ENCODE measurements at places on chromosomes 11 and 22.

DNA sequence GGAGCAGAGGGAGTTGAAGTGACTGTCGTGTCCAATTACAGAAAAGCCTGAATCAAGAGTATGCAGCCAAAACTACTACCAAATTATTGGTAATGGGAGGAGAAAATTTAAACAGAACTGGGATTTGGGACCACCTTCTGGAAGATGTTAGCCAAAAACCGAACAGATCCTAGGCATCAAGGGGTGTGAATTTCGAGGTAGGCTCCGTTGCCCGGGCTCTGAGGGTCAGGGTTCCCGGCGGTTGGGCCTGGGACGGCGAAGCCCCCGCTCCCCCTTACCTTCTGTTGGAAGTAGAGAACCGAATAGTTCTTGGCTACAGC lies 313 bp downstream of the PRCP start:
- DNase-seq: no peak

DNA sequence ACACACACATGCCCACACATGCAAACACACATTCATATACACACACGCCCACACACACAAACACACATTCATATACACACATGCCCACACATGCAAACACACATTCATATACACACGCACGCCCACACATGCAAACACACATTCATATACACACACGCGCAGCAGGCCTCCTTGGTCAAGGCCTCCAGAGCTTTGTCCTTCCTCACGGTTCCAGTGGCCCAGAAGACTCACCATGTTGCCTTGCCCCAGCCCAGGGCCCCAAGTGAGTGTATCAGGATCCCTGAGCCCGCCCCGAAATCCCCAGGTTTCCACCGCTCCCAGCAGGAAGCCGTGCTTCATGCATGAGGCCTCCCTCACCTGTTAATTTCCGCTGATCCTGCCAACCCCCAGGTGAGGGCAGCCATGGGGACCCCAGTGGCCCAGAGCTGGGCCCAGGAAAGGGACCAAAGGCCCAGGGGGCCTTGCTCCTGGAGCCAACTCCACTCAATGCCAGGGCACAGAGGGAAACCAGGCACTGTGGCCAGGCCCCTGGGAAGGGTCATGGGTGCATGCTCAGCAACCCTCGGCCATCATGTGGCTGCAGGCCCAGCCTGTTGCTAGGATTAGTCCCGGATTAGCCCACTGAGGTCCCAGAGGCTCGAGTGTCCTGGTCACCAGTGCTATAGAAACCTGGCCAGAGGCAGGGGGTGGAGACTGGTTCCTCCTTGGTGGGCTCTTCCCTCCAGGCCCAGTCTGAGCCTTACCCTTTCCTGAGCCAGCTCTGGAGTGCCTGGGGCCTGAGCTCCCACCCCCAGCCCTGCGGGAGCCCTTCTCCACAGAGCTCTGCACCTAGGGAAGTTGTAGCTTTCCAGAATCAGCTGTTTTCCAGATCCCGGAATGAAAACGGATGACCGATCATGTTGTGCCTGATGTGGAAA lies 34.4 kb downstream of the IGF2 start:
- DNase-seq: no peak

DNA sequence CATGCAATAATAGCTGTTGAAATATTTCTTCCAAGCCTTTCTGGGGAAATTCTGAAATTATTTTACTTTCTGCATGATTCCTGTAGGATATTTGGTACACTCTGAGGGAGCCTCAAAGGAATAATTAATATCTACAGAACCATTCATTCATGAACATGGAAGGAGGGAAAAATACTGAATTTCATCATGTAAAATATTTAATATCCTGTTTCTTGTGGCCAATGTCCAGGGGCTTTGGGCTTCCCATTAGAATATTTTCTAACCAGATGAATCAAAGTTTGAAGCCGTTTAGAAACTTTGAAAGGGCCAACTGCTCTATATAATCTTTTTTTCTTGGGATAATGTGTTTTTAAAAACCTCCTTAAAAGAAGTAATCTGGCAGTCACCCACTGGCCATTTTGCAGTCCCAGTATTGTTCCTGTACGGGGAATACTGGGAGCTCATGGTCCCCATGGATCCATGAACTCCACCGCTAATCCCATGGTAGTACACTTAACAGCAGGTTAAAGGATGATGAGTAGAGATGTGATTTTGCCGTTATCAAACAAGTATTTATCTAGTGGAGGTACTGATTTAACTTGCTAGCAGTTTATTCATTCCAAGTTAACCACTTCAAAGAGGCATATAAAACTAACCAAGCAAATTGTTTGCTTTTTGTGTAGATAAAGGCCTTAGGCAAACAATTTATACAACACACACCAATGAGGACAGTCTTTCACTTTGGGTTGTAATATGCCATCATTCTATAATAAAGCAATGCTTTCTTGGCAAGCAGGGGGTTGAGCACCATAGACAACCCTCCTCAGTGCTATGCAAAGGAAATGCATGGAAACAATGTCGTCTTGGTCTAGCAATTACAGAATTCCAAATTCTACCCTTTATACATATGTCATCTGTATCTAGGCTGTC lies 34.5 kb upstream of the BLID start:
- no peak for DNase-seq

DNA sequence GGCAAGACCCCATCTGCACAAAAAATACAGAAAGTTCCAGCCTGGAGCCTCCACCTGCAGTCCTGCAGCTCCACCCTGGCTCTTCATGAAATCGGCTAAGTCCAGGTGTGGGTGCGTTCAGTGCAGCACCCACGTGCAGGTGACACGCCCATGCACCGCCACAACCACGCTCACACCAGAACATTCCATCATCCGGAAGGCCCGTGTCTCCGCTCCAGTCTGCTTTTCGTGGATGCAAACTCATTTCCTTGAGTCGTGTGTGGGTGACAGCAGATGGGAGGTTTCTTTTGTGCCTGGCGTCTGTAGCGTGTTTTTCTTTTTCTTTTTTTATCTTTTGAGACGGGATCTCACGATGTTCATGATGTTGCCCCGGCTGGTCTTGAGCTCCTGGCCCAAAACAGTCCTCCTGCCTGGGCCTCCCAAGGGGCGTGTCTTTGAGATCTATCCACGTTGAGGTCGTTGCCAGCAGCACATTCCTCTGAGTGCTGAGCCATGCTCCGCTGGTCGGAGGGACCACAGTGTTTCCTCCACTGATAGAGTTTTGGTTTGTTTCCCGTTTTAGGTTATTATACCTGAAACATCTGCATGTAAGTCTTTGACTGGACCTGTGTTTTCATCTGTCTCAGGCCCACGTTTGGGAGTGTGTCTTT lies 7.2 kb downstream of the PTDSS2 start:
- no peak for DNase-seq

- DNase-seq: no peak
These were observed 250.0 kb downstream of the DYNC2H1 start for GRCh38 chr11:103359216-103359615.

- DNase-seq: no peak
These were observed 115.2 kb upstream of the TEAD1 start for GRCh38 chr11:12559011-12559410.

GRCh38 chr22:20549232-20549841 lies 41.9 kb downstream of the MED15 start:
- DNase-seq: peak; percentile 35

- DNase-seq: no peak
These were observed 8.0 kb downstream of the RBM14 start for GRCh38 chr11:66624450-66624849.

GRCh38 chr11:61828629-61829407 lies 718 bp downstream of the FADS2 start:
- DNase-seq: no peak

DNA sequence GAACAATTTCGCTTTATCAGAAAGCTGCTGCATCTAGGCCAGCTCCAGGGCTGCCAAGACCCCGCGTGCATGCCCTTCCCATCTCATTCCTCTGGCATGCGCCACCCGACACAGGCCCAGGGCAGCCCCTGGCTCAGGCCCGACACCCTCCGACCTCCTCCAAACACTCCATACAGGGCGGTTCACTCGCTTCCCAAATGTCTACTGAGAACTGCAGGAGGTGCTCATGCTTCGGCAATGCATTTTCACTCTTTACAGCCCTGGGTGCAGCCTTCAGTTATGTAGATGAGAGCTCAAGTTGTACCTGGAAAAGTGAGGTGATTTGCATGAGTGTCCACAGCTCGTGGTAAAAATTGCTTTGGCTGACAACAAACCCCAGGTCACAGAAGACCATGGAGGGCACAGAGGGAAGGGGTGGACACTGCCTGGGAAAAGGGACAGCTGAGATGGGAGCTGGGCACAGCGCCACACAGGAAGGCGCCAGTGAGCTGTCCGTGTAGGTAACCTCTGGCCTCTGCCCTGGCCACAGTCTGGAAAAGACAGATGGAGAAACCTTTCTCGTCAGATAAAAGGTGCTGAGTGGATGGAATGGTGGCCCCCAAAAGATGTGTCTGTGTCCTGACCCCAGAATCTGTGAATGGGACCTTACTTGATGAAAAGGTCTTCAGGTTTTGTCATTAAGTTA lies 1351.9 kb downstream of the BRD1 start:
- no peak for DNase-seq

DNA sequence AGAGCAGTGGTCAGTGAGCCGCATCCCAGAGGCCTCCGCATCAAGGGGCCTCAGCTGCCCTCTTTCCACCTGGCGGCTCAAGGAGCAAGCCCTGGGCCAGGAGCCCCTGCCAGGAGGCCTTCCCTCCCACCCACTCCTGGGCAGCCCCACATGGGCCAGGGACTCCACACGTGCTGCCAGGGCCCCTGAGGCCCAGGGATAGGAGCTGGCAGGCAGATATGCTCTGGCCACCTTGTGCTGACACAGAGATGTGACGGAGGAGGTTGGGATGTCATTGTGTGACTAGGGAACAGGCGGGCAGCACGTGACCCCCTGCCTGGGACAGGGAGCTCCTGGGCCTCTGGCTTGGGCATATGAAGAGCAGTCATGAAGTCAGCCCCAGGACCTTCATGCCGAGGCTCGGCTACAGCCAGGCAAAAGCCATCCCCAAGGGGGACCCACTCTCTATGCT lies 77.9 kb downstream of the PIWIL3 start:
- DNase-seq: no peak

DNA sequence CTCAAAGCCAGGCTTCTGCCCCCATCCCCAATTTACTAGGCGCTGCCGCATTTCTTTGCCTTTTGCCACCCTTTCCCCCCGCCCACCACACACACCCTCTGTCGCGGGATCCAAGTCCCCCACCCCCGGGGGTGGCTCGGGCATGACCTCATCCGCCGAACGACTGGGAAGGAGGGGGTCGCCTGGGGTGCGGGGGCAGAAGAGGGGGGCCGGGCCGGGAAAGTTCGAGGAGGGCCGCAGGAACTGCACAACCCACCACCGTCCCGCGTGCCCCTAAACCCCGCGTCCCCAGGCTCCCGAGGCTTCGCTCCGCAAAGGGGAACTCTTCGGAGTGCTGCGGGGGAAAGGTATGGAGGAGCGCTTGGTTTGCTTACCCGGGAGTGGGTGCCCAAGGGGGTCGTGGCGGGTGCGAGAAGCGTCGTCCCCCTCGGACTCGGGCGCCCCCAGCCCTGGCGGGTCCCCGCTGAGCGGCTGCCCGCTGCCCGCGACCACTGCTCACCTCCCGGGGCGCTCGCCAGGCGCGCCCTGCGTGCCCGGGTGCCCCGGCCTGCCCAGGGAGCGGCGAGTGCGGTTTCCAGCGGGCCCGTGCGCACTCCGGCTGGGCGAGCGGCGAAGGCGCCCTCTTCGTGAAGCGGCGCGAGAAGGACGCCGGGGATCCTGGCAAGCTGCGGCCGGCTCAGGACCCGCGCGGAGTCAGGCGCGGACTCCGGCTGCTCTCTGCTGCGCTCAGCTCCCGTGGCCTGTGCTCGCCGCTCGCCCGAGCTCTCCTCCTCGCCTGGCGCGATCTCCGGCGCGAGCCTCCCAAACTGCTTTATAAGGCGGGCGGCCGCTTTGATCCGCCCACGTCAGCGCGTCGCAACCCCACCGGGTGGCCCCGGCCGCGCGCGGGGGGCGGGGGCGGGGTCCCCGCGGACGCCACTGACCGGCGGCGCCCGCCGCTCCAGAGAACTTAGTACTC lies 4.0 kb upstream of the WNT11 start:
- no peak for DNase-seq

DNA sequence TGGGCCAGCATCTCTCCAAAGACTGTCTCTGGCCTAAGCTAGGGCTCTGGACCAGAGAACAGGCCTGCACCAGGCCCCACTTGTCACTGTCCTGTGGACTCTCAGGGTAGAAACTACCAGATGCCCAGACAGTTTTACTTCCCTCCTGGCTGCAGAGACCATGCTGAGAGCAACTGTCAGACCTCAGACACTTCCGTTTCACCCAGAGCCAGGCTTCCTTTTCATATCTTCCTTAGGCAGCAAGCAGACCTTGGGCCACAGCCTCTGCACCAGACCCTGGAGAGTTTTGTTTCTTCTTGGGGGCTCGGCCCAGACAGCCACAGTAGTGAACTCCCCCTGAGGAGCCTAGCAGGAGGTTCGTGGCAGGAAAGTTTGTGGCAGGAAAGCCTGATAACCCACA lies 12.1 kb upstream of the FCHSD2 start:
- DNase-seq: peak; percentile 9

DNA sequence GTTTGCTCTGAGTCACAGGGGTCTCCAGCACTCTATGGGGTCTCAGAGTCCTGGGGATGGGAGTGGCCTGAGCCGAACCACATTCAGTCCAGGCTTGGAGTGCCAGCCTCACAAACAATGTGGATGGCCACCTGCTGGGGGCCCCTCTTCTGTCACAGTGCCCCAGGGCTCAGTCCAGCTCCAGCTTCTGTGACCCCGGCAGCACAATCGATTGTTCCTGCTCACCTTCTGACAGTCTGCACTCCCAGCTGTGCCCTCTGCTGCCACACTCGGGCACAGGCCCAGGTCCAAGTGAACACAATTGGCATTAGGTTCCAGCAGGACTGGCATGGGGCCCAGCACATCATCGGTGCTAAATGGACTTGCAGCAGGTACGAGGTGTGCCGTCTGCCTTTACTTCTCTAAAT lies 84.8 kb downstream of the TP53I11 start:
- DNase-seq: no peak

DNA sequence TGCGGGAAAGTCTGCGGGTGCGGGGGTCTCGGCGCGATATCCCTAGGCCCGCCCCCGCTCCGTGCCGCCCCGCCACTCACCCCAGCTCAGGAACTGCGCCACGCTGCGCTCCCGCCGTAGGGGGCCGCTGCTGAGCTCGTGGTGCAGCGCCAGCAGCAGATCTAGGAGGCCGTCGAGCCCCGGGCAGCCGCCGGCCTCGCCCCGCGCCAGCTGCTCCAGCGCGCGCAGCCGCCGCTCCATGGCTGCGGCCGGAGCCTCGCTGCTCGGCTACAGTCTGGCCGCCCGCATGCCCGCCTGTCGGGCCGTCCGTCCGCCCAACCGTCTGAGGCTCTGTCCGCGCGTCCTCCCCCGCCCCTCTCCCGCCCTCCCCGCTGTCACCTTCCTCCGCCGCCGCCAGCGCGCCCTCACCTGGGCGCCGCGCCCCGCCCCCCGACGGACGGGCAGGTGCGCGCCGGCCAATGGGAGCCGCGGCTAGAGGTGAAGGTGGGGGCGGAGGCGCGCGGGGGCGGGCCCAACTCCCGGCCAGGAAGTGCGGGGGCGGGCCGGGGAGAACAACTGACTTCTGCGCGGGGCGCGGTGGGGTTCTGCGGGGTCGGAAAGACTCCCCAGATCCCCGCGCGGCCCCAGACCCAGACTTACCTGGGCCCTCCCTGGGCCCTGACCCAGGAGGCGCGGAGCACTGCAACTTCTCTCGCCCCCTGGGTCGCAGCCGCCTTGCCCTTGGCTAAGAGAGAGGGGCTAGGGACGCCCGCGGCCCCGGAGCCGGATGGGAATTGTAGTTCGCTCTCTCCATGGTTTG lies at the start of gene CDC42BPG:
Gene CDC42BPG, minus strand, starts transcription at position 324 of the 799 bp plus-strand sequence. Its CDS starts 84 bp downstream, at position 240.
- no peak for DNase-seq

GRCh38 chr11:44178381-44178780 lies 82.9 kb downstream of the EXT2 start:
- no peak for DNase-seq

- no peak for DNase-seq
These were observed 47.0 kb downstream of the TPBGL start for GRCh38 chr11:75287579-75287978.
